ENCODE measurements at places on chromosomes 6 and 20.

DNA sequence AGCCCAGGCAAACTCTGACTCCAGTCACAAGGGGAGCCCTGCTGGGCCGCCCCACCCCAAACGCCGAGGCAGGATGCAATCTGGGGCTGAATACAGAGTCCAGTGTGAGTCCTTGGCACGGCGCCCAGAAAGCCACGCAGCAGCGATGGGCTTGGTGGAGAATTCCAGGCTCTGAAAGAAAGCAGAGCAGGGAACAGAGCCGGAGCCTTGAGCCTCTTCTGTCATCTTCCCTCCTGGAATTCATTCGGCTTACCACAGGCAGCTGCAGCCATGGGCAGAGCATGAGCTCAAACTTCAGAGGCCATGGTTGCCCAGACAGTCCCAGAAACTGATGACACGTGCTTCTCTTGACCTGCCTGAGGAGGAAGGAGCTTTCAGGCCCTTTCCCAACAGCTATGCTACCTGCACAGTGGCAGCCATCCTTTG lies 441.1 kb upstream of the JARID2 start:
- H3K4me1 ChIP-seq = peaks cover 22% of the 10 kb centered on the region
- H3K36me3 ChIP-seq = peaks cover 12% of the 10 kb centered on the region
- H3K27me3 ChIP-seq = no peaks in the 10 kb centered on the region
- no peak for DNase-seq
- no peak overlapping the region for H3K27ac ChIP-seq

- H3K36me3 ChIP-seq = no peaks in the 10 kb centered on the region
- peak overlapping the region; percentile 87 for H3K27ac ChIP-seq
- H3K27me3 ChIP-seq = no peaks in the 10 kb centered on the region
- H3K4me1 ChIP-seq = peaks cover 95% of the 10 kb centered on the region
- DNase-seq = no peak
- H3K4me3 ChIP-seq = no peak overlapping the region
Measured at GRCh38 chr20:48791014-48791413, 36.8 kb downstream of the PREX1 start.

GRCh38 chr6:14706378-14706929 lies 539.4 kb upstream of the JARID2 start:
- no peak for DNase-seq
- H3K36me3 ChIP-seq = no peaks in the 10 kb centered on the region
- peaks cover 6% of the 10 kb centered on the region for H3K4me1 ChIP-seq
- no peak overlapping the region for H3K27ac ChIP-seq
- H3K4me3 ChIP-seq = no peak overlapping the region

DNA sequence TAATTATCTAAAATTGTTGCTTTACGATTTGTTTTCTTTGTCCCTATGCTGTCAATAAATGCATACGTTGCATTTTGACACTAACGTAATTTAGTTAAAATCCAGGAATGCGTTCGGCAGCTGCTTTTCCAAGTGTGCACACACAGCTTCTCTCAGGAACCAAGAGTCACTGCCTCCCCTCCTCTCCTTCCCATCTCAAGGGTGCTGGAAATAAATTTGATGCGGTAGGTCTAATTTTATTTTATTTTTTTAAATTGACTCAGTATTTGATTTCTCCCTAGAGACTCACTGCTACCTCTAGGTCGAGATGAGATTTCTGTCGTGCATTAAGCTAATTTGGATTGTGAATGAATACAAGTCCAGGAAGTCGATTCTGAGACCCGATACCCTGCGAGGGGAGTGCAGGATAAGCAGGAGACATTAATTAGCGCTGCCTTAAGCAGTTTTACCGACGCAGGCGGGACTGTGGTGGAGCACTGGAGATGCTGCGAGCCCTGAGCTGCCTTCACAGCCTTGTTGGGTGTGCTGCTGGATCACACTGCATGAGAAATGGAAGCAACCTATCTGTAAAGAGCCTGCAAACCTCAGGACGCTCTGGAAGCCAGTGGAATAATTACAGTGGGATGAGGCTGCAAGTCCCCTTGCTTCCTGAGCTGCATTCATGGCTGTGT lies 381.2 kb downstream of the C6orf118 start:
- peaks cover 4% of the 10 kb centered on the region for H3K4me1 ChIP-seq
- H3K27ac ChIP-seq = peak overlapping the region; percentile 85
- DNase-seq = no peak
- no peaks in the 10 kb centered on the region for H3K36me3 ChIP-seq

DNA sequence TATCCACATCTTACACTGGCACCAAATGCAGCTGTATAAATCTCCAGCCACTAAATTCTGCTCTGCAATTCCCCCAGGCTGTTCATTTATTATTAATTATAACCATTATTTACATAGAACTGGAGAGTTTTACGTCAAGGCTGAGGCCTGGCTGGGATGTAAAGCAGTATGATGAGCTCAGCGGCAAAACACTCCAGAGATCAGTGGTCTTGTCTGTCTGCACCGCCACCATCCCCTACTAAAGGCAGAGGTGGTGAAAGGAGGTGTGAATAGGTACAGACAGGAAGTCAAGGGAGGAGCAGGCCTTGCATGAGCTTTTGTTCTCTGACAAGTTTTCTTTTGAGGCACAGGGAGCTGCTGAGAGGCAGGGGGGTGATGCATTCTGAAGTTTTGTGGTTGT lies 159.9 kb upstream of the PCSK2 start:
- H3K4me3 ChIP-seq = no peak overlapping the region
- no peak overlapping the region for H3K27ac ChIP-seq
- DNase-seq = no peak

- H3K4me1 ChIP-seq = peaks cover 21% of the 10 kb centered on the region
- H3K27me3 ChIP-seq = peaks cover 56% of the 10 kb centered on the region
- peaks cover 2% of the 10 kb centered on the region for H3K36me3 ChIP-seq
- no peak overlapping the region for H3K4me3 ChIP-seq
- DNase-seq = no peak
Measured at GRCh38 chr6:51474022-51474975, 613.1 kb downstream of the PKHD1 start.

GRCh38 chr6:89034586-89035251 lies 45.8 kb upstream of the PNRC1 start:
- H3K4me3 ChIP-seq = no peak overlapping the region
- no peak for DNase-seq
- peaks cover 2% of the 10 kb centered on the region for H3K27me3 ChIP-seq
- peaks cover 8% of the 10 kb centered on the region for H3K4me1 ChIP-seq
- no peak overlapping the region for H3K27ac ChIP-seq

DNA sequence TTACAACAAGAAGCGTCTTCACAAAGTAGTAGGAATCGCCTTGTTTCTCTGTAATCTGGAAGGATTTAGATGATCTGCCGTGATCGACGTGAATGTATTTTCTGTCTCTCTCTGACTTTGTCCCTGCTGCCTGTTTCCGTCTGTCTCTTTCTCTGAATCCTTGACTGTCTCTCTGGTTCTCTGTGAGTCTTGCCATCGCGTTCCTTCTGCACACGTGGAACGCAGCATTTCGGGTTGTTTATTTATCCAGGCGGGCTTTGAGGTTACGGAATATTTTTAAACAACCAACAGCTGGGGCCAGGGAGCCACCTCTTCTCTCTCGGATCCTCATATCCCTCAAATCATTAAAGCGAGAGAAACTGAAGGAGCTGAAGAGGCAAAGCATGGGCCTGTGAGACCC lies 215.9 kb downstream of the ZDHHC14 start:
- H3K36me3 ChIP-seq = no peaks in the 10 kb centered on the region
- no peak for DNase-seq
- no peak overlapping the region for H3K27ac ChIP-seq
- H3K27me3 ChIP-seq = no peaks in the 10 kb centered on the region

GRCh38 chr6:35960187-35960586 lies 39.3 kb upstream of the SRPK1 start:
- peaks cover 16% of the 10 kb centered on the region for H3K27me3 ChIP-seq
- H3K4me3 ChIP-seq = no peak overlapping the region

GRCh38 chr6:87482366-87482765 lies 9.6 kb downstream of the SLC35A1 start:
- no peaks in the 10 kb centered on the region for H3K4me1 ChIP-seq
- no peak overlapping the region for H3K27ac ChIP-seq
- DNase-seq = no peak

DNA sequence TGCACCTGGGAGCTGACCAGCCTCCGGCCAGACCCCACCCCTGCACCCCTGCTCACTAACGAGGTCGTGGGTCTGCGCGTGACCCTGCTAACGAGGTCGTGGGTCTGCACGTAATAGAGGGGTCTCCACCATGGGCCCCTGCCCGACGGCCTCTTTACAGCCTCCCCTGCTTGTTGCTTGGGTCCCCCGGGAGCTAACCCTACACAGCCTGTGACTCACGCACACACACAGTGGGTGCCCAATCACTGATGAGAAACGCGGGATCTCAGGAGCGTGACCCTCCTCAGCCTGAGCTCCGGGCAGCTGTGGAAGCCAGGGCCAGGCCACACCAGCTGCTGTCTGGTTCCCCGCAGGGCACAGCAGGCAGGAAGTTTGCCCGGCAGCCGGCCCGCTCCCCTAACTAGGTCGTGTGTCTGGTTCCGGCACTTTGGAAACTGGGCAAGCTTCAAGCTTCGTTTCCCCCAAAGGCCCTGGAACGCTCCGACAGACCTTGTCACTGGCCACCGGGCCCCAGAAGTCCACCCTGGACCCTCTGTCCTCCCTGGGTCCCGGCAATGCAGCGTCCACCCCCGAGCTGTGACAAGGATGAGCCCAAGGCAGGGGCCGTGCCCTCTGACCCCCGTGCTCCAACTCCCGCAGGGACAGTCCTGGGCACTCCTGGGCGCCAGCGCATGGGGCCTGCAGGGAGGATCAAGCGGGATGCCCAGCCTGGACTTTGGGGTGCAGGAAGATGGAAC lies 767 bp downstream of the PTK6 start:
- no peak overlapping the region for H3K27ac ChIP-seq
- H3K36me3 ChIP-seq = no peaks in the 10 kb centered on the region
- no peak for DNase-seq

DNA sequence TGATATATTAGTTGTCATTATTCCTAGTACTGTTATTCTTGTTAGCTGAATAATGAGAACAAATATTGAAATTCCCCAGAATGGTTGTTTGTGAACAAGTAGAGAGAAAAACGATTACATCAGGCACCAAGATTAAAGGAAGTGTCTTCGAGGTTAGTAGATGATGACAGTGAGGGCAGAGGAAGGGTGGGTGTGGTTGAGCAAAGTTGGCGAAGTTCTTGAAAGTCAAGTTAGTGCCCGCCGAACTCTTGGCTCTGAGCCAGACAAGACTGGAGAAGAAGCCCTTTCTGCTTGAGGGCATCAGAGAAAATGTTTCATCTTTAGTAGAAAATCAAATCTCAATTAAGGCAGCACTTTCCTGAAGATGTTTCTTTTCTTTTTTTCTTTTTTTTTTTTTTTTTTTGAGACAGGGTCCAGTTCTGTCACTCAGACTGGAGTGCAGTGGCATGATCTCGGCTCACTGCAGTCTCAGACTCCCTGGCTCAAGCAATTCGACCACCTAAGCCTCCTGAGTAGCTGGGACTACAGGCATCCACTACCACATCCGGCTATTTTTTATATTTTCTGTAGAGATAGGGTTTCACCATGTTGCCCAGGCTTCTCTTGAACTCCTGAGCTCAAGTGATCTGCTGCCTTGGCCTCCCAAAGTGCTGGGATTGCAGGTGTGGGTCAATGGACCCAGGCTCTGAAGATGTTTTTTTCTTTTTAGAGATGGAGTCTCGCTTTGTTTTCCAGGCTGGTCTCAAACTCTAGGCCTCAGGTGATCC lies 77.1 kb downstream of the SGK1 start:
- peaks cover 4% of the 10 kb centered on the region for H3K4me1 ChIP-seq
- H3K36me3 ChIP-seq = no peaks in the 10 kb centered on the region
- H3K27me3 ChIP-seq = no peaks in the 10 kb centered on the region
- DNase-seq = no peak
- no peak overlapping the region for H3K4me3 ChIP-seq

GRCh38 chr20:62051144-62051543 lies 14.5 kb downstream of the TAF4 start:
- no peak overlapping the region for H3K4me3 ChIP-seq
- no peaks in the 10 kb centered on the region for H3K27me3 ChIP-seq
- peaks cover 24% of the 10 kb centered on the region for H3K4me1 ChIP-seq
- DNase-seq = no peak

- H3K4me3 ChIP-seq = no peak overlapping the region
- DNase-seq = no peak
- no peak overlapping the region for H3K27ac ChIP-seq
Measured at GRCh38 chr20:53297154-53297529, 296.5 kb downstream of the ZNF217 start.

- no peaks in the 10 kb centered on the region for H3K27me3 ChIP-seq
- H3K4me3 ChIP-seq = no peak overlapping the region
- no peak overlapping the region for H3K27ac ChIP-seq
- no peaks in the 10 kb centered on the region for H3K36me3 ChIP-seq
- H3K4me1 ChIP-seq = no peaks in the 10 kb centered on the region
Measured at GRCh38 chr6:63452125-63452524, 120.2 kb upstream of the LOC128125822 start.

GRCh38 chr6:135884136-135884535 lies 32.6 kb downstream of the PDE7B start:
- H3K36me3 ChIP-seq = no peaks in the 10 kb centered on the region
- DNase-seq = no peak
- no peak overlapping the region for H3K27ac ChIP-seq
- no peaks in the 10 kb centered on the region for H3K27me3 ChIP-seq

- no peak overlapping the region for H3K4me3 ChIP-seq
- H3K27me3 ChIP-seq = no peaks in the 10 kb centered on the region
- no peak for DNase-seq
- H3K4me1 ChIP-seq = no peaks in the 10 kb centered on the region
Measured at GRCh38 chr6:20464847-20465246, 63.2 kb downstream of the E2F3 start.

DNA sequence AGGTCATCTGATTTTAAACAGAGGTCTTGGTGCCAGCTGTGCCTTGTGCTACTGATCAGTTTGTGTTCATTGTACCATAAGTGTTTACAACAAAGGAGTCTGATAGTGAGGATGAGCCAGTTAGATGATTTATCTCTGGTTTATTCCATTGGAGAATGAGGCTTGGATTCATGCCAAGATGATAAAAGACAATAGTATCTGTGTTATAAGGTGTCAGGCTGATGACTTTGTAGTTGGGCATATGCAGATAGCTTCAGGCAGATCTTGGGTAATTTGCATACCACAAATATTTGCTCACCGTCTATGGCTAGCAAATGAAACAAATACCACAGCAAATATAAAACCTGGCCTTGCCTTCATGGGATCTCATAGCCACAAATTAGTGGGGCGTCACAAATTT lies 43.3 kb upstream of the PHACTR2 start:
- no peak overlapping the region for H3K4me3 ChIP-seq
- H3K27me3 ChIP-seq = no peaks in the 10 kb centered on the region
- no peaks in the 10 kb centered on the region for H3K4me1 ChIP-seq
- H3K27ac ChIP-seq = no peak overlapping the region
- DNase-seq = no peak

DNA sequence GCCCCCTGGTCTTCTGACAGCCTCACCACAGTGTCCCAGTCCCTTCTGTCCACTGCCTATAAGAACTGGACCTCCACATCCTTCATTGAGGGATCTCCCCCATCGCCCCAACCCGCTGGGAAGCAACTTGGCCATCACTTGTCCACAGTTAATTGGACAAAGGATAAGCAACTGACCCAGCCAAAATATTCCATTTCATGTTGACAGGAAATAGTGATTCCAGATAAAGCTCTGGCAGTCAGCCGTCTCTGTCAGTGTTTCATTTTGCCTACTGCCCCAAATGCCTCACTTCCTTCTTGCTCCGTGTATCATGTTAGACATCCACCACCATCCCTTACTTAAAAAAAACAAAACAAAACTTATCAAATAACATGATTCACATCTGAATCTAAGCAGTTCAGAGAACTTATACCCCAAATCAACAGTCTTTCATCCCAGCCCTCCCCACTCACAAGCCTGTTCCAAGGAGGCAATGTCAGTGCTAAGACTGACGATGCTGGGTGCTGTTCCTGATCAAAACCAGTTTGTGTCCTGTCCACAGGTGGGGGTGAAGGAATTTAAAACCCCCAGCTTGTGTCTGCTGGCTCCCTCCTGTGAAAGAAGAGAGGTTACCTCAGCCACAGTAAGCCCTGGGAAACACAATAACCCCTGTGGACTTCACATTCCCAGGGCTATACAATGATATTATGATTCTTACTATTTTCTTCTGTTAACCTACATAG lies 162.5 kb downstream of the WDR27 start:
- no peak for DNase-seq
- H3K4me1 ChIP-seq = no peaks in the 10 kb centered on the region
- H3K27me3 ChIP-seq = no peaks in the 10 kb centered on the region
